ENCODE measurements at places on chromosomes 12 and 14.

- peak; percentile 45 for DNase-seq
These were observed 39.8 kb upstream of the OVCH1 start for GRCh38 chr12:29537298-29537697.

DNA sequence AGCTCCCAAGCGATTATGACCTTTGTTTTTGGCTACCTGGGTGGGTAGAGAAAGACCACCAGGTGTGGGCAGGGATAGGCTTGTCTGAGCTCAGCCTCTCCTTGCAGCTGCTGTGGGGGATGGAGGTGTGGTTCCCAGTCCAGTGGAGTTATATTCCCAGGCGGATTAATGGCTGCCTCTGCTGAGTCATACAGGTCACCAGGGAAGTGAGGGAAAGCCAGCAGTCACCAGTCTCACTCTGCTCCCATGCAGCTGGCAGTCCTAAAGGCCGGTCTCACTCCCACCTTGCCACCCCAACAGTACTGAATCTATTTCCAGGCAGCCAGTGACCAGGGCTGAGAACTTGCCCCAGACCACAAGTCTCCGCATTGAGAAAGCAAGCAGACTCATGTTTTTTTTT lies 399.2 kb downstream of the VRK1 start:
- no peak for DNase-seq

DNA sequence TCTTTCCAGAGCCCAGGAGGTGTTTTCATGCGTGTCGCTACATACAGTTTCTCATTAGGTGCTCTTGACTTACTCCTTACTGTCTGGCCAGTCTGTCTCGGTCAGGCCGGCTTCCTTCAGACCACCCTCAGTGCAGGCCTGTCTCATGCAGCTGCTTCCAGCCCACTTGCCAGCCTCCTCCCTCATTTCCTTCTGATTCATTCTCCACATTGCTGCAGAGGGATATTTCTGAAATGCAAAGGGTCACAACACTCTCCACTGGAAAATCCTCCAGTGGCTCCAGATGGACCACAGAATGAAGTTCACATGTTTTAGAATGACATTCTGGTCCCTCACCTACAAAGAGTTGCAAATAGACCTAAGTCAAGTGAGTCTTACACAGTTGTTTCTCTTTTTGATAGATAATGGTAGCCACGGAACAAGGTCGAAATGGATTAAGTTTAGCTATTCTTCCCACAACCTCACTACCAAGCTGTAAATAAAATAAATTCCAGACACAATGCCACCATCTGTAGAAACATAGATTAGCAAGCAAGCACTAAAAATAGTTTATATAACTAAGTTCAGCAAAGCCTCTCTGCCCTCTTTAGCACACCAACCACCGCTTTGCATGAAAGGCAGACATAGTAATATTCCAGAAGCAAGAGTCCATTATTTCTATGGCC lies 146.9 kb downstream of the ESR2 start:
- DNase-seq, result peak; percentile 28

DNA sequence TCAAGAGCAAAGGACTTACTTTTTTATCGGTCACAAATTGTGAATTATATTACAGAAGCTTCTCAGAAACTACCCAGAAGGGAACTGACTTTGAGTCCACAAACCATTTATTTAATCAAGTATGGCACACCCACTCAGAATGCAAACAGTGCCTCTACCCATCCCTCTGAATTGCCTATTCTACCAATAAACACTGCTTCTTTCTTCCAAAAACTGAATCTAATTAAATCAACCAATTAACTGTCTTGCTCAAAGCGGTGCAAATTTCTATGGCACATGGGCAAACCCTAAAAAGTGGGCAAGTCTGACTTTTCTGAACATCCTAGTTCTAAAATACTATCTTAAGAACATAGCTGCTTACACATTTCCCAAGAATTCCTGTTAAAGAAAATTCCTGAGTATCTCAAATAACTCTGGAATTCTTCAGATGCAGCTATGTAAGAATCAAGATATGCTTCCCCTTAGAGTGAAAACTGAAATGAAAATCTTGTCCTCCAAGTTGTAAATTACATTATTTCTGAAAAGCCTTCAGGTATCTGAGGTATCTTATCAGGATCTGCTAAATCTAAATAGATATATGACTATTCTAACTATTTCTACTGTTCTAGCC lies 4.3 kb downstream of the SPTLC2 start:
- no peak for DNase-seq

- no peak for DNase-seq
These were observed 15.4 kb downstream of the RASAL1 start for GRCh38 chr12:113119980-113120669.

- DNase-seq, result peak; percentile 67
These were observed 161.3 kb upstream of the PTPRQ start for GRCh38 chr12:80282761-80283160.

GRCh38 chr12:108438667-108439066 lies 76.4 kb upstream of the FICD start:
- no peak for DNase-seq

DNA sequence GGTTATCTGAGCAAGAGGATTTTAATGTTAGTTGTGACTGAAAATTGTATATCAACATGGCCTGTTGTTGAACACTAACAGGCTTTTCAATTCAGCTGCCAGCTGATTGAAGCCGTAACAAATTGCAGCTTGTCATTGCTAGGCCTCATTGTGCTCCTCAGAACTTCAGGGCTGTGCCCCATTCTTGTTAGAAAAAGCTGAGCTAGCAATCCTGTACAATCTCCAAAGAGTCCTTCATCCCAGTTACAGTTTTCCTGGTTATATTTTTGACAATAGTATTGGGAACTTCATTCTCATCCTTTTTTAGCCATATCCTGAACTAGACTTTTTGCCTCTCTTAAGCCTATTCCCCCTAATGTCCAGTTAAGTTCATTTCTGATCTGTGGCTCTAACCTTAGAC lies 564.1 kb upstream of the ATXN7L3B start:
- no peak for DNase-seq

DNA sequence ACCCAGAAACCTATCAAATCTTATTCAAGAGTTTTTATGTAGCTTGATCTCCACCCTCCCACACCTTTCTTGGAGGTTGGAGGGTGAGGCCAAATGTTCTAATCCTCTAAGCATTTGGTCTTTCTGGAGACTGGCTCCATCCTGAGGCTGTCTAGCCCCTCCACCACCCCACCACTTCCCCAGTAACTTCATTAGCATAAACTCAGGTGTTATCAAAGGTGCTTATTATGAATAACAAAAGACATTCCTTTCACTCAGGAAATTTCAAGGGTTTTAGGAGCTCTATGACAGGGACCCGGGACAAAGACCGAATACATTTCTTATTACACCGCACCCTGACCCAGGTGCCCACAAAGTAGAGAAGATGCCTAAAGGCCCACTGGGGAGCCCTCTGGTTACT lies 2.8 kb upstream of the TMEM229B start:
- no peak for DNase-seq

DNA sequence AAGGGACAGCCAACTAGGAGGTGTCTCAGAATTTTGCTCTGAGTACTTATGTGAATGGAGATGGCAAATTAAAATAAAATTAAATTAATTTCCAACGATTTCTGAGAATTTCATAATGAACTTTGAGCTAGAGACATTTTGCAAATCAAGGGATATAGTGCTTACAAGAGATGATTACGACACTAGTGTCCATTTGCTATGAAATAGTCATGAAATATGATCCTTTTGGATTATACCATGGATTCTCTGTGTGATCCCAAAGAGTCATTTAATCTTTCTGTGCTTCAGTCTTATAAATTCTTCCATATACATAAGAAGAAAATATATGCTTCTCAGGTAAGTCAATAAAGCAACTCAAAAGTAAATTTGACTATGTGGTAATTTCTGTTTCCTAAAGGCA lies 240.6 kb downstream of the SLC25A21 start:
- DNase-seq, result no peak

GRCh38 chr12:25629341-25629740 lies 76.3 kb upstream of the LMNTD1 start:
- DNase-seq, result no peak

GRCh38 chr12:83823386-83824045 lies 1089.1 kb downstream of the SLC6A15 start:
- DNase-seq, result peak; percentile 21

GRCh38 chr12:51985154-51985835 lies 21.5 kb upstream of the TAMALIN start:
- DNase-seq, result no peak

GRCh38 chr12:54306925-54307741 lies 6.3 kb upstream of the NFE2 start:
- DNase-seq, result no peak

GRCh38 chr12:111249018-111249370 lies 119.9 kb downstream of the PHETA1 start:
- peak; percentile 63 for DNase-seq

DNA sequence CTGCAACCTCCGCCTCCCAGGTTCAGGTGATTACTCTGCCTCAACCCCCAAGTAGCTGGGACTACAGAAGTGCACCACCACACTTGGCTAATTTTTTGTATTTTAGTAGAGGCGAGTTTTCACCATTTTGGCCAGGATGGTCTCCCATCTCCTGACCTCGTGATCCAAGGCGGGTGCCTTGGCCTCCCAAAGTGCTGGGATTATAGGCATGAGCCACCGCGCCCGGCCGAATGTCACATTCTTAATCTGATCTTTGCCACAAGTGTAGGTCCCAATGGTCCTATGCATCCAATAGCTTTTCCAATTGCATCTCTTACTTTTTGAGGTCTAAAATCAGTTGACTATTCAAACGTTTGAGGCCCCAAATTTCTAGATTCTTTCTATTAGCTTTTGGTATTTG lies 676.0 kb downstream of the SLC16A7 start:
- DNase-seq, result no peak

GRCh38 chr12:43127886-43128549 lies 424.0 kb downstream of the ADAMTS20 start:
- no peak for DNase-seq

- no peak for DNase-seq
These were observed 105.0 kb upstream of the CPNE8 start for GRCh38 chr12:39010406-39010805.

DNA sequence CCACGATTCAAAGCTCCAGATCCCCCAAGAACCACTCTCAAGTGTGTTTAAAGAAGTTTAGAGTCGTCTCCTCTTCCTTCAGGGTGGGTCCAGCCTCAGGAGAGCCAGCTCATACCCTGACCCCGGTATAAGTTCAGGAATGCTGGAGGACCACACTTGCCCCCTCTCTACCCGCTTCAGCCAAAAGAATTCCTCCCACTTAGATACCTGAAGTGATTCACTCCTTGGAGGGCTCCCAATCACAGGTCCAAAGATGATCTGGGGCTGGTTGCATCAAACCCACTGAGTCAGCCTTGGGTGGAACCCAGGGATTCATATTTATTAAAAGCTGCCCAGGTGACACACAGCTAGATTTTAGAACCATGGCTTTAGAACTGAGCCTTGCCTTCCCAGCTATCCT lies 133.5 kb upstream of the PARP11 start:
- no peak for DNase-seq
